Stimulated activated CD4-positive, alpha-beta T cell treated with anti-CD3 and anti-CD28 coated beads, Interleukin-12 subunit alpha, Interleukin-12 subunit beta, amount 100 ng/mL, for 24 hours (primary cell): ENCODE measurements at places on chromosomes 11 and 22.

- no peak for DNase-seq
These were observed 39.2 kb upstream of the KLHL35 start for GRCh38 chr11:75472081-75472732.

- DNase-seq: no peak
These were observed 73.3 kb upstream of the ISX start for GRCh38 chr22:34992672-34993071.

DNA sequence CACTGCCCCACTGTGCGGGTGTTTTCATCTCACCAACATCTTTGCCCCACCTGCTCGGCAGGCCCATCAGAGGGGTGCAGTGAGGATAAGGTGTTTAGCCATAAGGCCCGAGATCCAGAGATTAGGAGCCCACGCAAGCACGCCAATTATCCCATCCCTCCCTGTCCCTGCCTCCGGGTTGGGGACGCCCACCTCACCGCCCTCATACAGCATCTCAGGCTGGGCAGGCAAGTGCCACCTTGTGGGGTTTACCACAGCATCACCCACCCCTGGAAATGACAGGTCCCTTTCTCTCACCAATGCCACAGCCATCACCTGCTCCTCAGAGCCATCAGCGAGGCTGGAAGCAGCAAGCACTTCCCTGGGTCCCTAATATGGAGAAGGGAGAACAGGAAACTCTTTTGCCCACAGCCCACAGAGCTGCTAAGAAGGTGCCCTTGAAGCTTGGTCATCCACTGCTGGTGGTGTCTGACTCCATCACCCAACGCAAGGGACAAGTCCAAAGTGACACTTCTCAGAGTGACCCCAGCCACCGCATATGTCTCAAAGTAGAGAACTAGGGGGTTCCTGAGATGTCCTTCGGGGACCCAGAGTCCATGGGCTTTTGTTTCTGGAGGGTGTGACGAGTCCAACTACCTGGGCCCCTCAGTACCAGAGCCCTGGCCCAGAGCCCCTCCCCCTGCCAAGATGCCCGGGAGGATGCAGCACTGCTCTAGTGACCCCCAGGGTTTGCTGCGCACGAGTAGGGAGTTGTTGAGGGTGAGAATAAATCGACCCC, 15.8 kb downstream of the VPS37C start:
- DNase-seq: no peak

- no peak for DNase-seq
These were observed 1.9 kb downstream of the BTG4 start for GRCh38 chr11:111510311-111510710.

DNA sequence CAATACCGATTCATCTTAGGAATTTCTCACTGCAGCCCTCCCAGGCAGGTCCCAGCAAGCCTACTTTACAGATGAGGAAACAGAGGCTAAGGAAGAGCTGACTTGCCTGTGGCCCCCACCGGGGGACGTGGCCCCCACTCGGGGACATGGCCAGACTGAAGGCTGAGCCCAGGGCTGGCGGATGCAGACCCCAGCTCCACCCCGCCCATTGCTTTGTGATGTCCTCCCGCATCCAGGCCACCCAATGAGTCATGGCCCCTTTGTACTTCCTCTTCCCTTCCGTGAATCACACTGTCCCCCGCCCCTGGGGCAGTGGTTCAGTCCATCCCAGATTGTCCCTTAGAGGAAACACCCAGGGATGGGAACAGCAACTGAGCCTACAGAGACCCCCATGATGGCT, 116.0 kb upstream of the ANO1 start:
- DNase-seq: no peak

DNA sequence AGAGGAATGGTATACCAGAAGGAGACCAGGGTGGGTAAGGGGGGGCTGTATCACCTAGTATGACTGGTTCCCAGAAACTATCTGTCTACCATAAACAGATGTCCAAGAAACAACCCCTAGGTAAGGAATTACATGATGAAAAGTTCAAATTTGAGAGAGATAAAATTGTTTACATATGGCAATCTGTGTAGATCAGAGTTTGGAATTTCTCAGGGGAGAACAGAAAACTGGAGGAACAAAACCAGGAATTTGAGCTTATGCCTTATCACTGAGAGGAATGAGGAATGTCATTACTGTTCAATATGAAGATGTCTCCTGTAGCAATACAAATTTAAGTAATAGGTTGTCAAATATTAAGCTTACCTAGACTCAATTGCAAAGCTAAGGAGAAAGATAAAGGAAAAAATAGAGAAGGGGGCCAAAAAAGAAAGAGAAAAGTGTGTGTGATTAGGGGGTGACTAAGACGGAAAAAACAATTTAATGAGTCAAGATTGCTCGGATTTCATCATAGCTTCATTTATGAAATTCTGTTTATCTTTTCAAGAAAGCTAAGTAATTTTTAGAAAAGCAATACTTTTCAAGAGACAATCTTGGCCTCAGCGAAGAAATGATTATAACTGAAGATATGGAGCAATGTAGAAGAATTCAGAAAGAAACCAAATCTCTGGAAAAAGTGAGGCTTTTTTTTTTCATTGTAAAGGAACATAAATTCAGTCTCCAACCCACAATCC, 117.8 kb downstream of the APOL5 start:
- no peak for DNase-seq

GRCh38 chr11:102121329-102121728, 11.1 kb downstream of the YAP1 start:
- DNase-seq: no peak

DNA sequence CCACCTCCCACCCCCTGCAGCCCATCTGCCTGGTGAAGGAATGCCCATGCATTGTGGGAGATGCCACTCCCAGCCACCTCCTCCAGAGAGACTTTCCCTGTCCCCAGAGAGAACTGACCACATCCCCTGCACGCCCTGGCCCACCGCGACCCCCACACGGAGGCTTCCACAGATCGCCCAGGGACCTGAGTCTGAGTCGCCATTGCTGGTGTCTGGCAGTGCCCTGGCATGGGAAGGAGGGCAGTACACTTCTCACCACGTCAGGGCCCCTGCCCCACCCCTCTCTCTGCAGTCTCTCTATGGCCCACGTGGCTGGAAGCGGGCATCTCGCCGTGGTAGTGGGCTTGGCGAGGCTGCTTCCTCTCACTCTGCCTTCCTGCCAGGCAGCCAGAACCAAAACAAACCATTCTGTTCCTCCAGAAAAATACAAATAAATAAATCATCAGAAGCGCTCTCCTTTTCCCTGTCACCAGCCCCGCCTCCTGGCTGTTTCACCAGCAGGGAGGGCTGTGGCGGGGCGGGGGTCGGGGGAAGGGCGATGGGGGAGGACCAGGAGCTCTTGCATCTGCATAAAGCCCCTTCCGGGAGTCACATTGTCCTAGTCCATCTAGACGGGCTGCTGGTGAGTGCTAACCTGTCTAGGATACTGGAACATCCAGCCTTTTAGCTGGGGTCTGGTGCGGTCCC, 20.9 kb downstream of the SHISAL1 start:
- DNase-seq: no peak

GRCh38 chr22:49497266-49497665, 330.4 kb downstream of the BRD1 start:
- DNase-seq: no peak

GRCh38 chr11:8011981-8012444, 24.9 kb downstream of the EIF3F start:
- DNase-seq: no peak

- no peak for DNase-seq
These were observed 53.7 kb downstream of the TBC1D22A start for GRCh38 chr22:46815896-46816731.

DNA sequence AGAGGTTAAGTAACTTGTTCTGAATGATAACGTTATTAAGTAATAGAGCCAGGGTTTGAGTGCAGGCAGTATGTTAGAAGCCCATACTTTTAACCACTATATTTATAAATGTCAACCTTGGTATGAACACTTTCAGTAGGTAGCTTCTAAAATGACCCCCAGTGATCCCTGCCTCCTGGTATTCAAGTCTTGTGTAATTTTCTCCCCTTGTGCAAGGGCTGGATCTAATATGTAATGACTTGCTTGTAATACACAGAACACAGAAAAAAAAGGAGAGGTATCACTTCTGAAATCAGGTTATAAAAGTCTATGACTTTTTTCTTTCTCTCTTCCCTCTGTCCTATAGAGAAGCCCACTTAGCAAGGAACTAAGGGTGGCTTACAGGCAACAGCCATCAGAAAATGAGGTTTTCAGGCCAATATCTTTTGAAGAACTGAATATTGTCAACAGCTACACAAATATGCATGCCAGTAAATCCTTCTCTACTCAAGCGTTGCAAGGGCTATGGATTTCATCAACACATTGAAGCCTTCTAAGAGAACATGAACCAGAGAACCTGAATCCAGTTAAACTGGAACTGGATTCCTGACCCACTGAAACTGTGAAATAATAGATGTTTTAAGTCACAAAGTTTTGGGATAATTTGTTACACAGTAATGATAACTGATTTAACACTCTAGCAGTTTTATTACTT, 712.3 kb downstream of the METTL15 start:
- DNase-seq: no peak

DNA sequence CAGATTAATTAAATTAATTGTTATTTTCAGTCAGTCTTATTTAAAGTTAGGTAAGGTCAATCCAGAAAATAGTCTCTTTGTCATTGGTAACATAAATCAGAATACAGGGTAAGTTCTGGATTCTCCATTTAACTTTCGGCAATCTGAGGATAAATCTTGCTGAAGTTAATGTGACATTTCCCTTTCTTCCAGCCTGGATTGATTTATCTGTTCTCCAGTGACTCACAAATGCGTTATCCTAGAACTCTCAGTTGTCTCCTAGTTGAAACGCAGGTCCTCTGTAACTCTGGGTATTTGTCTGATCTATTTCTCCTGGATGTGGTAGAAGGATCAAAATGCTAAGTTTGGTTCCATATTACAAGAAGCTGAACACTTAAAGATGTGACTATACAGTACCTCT, 21.0 kb downstream of the OR51E1 start:
- no peak for DNase-seq

DNA sequence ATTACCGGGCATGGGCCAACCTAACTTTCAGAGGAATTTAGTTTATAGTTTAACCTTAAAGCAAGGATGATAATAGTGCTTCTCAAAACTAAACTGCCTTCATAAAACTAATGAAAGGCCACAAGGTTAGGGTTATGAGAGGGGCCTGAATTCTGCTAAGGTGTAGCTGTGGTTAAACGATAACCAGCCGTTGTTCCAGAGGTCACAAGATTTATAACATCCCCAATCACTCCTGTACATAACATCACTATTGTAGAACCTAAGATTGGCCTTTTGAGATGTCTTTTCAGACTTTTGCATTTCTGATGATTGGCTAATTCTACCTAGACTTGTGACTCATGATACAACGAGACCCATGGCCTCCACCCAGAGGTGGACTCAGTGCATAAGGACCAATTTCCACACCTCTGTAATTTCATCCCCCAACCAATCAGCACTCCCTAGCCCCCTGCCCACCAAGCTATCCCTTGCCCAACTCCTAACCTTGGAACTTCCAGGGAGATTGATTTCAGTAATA, 69.8 kb downstream of the ADAMTS15 start:
- DNase-seq: no peak

- DNase-seq: no peak
These were observed 3.7 kb downstream of the PTS start for GRCh38 chr11:112229746-112230433.

GRCh38 chr22:31567702-31568101, 71.4 kb downstream of the SFI1 start:
- no peak for DNase-seq

DNA sequence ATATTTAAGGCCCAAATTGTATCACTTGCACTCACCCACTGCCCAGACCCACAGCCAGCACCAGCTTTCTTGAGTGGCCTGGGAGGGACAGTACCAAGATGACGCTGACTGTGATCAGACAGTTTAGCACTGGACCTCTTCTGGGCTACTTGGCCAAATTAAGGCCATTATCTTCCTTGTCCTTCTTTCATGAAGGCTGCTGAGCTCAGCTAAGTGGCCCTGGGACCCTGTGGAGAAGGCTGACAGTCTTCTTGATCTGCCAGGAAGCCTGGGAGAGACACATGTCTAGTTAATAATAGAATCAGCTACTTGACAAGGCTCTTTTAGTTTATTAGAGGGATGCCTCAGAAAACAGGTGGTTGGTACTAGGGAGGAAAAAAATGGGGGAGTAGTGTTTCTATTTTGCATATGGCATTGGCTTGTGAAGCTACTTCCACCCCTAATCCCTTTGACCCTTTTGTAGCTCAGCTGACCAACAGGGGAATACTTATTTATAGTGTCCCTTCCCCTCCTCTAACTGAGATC, 127.9 kb upstream of the NTM start:
- DNase-seq: no peak

- DNase-seq: no peak
These were observed 17.9 kb upstream of the SESN3 start for GRCh38 chr11:95248666-95249467.

DNA sequence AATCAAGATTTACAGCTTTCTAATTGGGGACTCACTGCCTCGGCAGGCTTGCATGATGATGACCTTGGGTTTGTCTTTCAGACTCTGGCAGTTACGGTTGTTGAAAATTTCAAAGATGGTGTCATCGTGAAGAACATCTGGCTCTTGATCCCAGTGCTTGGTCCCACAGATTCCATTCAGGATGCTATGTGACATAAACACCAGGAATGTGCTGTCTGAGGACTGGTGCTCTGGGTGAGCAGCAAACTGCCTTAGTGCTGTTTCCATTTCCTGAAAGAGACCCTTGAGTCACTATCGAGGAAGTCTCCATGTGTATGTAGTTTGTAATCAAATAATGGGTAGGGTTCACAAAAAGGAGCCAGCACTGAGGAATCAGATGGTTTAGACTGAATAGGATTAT, 7.1 kb downstream of the CASP12 start:
- no peak for DNase-seq

- DNase-seq: no peak
These were observed 13.2 kb upstream of the MRGPRX2 start for GRCh38 chr11:19073454-19074415.

DNA sequence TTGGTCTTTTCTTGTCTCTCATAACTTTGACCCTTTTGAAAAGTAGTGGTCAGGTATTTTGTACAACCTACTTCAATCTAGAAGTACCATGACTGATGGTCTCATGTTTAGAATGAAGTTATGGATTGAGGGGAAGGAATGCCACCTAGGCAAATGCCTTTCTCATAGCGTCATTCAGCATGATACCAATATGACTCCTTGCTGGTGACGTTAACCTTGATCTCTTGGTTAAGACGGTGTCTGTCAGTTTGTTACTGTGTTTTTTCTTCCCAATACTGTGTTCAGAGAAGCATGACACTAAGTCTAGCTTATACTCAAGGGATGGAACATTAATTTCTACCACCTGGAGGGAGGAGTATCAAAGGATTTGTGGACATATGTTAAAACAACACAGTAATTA, 130.9 kb downstream of the KIF18A start:
- no peak for DNase-seq

DNA sequence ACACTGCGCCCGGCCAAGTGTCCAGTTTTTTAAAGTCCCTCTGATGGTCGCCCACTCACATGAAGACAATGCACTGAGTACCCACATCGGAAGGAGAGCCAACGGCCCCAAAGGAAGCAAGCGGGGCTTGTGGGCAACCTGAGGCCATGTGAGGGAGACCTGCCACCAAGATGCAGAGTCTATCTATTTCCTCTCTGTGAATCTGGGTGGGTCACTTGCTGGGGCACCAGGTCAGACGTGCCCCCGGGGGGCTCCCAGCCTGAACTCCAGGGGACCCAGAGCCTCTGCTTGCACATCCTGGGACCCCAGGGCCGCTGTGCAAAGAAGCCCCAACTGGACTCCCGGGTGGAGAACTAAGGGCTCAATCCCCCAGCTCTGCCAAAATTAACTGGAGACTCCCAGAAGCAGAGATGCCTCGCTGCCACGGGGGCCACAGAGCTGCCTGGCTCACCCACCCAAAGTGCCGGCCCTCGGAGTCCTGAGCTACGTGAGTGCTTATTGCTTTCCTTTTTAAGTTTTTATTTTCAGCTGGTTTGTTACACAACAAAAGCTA, 106.4 kb downstream of the BRD1 start:
- no peak for DNase-seq

GRCh38 chr11:128853559-128853958, 13.5 kb downstream of the KCNJ1 start:
- no peak for DNase-seq
